ENCODE measurements at places on chromosomes 7 and 10.

- DNase-seq: peak; percentile 39
Observed at GRCh38 chr10:69846293-69846921, 44.7 kb downstream of the COL13A1 start.

GRCh38 chr10:132351611-132352010 lies 19.6 kb downstream of the LRRC27 start:
- DNase-seq: no peak

GRCh38 chr7:91408388-91409154 lies 144.3 kb downstream of the FZD1 start:
- no peak for DNase-seq

DNA sequence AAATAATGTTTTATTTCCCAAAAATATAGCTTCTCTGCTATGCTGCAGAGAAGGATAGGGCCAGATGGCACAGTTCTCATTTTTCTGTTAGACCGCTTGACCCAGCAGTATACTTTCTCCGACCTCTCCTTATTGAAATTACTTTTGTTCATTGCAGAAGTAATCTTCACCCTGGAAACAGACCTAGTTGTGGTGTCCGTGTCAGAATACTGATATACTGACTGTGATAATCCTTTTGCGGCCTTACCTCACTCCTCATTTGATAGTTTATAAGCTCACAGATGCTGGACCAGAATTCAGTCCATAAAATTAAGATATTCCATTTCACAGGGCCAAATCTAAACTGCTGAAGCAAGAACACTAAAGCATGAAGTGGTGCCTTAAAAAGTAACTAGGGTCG lies 260.6 kb upstream of the DKK1 start:
- no peak for DNase-seq

DNA sequence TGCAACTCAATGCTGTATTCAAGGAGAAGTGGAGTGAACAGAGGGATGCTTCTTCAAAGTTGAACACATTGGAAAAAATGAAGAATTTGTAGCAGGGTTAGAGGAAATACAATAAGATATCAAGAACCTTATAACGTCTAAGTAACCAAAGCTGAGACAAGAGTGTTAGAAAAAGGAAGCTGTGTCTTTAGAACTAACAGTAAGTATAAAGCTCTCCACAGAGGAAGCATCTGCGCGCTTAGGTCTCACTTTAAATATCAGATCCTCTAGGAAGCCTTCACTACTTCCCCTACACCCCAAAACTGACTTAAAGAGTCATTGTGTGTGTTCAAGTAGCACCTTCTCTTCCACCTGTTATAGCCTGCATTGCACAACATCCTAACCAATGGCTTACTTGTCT lies 43.0 kb downstream of the CH25H start:
- DNase-seq: no peak

DNA sequence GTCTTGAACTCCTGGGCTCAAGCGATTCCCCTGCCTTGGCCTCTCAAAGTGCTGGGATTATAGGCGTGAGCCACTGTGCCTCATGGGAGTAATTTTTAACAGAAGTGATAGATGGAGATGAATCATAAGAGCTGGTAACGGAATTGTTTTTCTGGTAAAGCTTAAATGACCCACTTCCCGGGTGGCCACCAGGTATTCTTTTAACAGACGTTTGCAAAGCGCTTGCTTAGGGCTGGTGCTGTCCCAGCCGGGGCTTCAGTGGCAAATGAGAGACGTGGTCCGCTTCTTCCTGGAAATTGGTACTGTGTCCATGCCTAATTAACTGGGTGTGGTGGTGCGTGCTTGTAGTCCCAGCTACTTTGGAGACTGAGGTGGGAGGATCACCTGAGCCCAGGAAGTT lies 23.5 kb downstream of the CAMK1D start:
- DNase-seq: no peak

DNA sequence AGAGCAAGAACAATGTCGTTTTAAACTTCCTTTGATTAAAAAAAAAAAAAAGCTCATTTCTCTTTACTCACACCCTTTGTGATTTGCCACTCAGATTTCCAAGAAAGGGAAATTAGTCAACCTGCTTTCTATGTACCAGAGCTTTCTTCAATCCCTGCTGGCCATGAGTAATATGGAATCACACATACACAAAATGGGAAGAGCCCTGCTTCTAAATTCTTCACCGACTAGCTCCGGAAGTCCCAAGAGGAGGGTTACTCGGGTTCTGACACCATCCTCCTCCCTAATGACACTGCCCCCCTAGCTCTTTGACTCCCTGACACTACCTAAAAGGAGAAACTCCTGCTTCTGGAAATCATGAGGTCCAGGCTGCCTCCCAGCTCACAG lies 81.8 kb upstream of the SFMBT2 start:
- DNase-seq: no peak
